ENCODE measurements at places on chromosomes 5 and 9.

GRCh38 chr5:124628721-124629596 is 117.5 kb downstream of the ZNF608 start:
- DNase-seq = no peak

DNA sequence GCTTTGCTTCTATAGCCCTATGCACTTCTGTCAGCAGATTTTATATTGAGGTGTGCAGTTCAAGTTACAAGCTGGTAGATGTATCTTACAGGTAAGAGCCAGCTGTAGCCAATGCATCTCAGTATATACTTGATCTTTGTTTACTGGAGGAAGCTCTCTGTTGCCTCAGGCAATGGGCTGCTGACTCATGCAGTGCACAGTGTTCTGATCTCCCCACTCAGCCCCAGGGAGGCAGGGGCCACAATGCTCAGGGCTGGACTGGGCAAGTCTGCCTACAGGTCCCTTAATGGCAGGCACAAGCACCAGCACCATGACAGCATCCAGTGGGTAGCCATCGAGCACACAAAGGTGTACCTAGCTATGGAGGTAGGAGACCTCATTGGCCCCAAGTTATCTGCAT is 178.8 kb upstream of the CDH10 start:
- no peak for DNase-seq

GRCh38 chr5:84861306-84861705 is 476.6 kb upstream of the EDIL3 start:
- no peak for DNase-seq

- peak; percentile 52 for DNase-seq
These were observed 60.2 kb downstream of the FBXO38 start for GRCh38 chr5:148443998-148444397.

DNA sequence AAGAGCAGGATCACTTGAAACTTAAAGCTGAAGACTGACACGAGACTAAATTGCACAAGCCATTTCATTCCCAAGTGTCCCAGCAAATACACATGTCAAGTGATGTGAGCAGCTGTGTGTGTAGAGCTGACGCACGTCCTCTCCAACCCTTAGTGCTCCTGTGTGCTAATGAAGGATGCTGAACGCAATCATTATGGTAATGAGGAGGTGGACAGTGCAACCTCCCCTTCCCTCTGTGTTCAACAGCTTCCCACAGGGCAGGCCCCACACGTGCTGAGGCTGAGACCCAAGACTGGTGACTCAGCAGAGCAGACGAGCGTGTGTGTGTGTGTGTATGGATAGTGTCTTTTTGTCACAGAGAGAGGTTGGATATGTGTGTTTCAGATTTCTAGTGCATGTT is 702.1 kb downstream of the SEMA5A start:
- DNase-seq = no peak

- peak; percentile 88 for DNase-seq
These were observed 60.2 kb upstream of the TBC1D2 start for GRCh38 chr9:98315551-98316060.

- no peak for DNase-seq
These were observed 93.4 kb downstream of the PLK2 start for GRCh38 chr5:58366461-58366860.

- DNase-seq = no peak
These were observed 51.2 kb upstream of the TCF7 start for GRCh38 chr5:134063188-134063820.

DNA sequence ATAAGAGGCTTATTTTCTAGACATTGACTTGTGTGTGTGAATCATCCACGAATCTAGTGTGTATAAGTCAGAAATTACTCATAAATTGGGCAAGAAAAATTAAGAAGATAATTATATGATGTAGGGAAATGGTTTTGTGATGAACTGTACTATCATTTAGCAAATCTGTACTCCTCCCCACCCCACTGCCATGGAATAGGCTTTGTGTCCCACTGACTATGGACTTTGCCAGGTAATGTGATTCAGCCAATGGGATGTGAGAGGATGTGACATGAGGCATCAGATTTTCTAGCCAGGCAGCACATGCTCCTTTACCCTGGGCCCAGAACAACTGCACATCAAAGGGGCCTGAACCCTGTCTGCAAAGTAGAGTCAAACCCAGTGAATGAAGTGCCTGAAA is 406.6 kb downstream of the CTNND2 start:
- no peak for DNase-seq

DNA sequence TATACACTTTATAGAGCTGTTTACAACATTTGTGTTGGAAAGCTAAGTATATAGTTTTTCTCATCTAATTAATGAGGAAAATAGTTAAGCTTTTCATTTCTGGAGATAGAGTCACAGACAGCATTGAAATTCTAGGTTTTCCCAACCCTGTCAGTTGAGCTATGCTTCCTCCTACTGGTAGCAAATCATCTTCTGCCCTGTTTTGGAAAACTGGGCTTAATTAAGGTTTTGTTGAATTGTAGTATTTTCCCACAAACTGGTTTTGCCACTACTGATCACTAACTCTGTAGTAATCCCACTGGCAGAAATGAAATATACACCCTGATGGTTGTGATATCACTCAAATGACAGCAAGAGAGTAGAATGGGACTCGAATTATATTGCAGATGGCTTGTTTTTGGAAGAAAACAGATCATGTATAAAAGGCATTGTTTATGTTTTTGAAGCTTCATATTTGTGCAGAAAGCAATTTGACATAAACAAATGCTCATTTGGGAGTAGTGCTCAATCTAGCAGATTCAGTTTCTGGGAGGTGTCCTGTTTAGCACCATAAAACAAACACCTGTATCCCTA is 46.6 kb downstream of the CD180 start:
- no peak for DNase-seq

GRCh38 chr9:108093773-108094675 is 604.5 kb upstream of the KLF4 start:
- DNase-seq = no peak

GRCh38 chr9:74333384-74334032 is 163.6 kb upstream of the RORB start:
- DNase-seq = no peak

DNA sequence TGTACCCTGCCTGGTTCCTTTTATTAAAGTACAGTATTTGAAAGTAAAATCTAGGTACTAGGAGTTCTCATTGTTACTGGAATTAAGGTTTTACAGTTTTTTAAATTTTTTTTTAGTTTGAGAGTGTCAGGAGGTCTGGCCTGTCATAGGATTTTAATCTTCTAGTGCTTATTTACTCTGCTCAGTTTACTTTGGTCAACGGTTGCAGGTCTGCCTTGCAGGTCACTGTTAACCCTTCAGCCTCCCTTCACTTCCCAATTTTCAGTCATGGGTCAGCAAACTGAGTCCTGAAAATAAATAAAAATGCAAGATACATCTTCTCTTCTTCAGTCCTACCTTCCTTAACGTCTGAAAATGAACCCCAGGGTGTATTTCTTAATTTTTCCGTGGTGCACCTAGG is 18.8 kb upstream of the PTBP3 start:
- DNase-seq = no peak

GRCh38 chr9:127629468-127630081 is 17.5 kb downstream of the STXBP1 start:
- DNase-seq = peak; percentile 7

DNA sequence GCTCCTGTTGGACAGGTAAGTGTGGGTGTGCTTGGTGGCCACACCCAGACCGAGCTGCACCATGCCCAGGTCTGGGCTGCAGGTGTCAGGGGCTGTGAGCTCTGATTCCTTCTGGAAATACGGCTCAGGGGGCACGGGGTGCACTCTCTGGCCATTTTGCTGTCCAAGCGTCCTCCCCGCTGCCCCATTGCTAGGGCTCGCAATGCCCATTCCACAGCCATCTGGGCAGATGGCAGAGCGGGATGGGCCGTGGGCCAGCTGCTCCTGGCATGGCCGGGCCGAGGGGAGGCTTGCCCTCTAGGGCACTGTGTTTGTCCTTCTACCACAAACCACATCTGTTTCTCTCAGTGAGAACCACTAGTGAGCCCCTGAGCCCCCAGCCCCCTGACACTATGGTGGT is 67.9 kb upstream of the RXRA start:
- no peak for DNase-seq

- DNase-seq = no peak
These were observed 49.9 kb downstream of the FGF18 start for GRCh38 chr5:171469326-171469725.

GRCh38 chr9:86663905-86664304 is 283.4 kb downstream of the GAS1 start:
- DNase-seq = no peak

DNA sequence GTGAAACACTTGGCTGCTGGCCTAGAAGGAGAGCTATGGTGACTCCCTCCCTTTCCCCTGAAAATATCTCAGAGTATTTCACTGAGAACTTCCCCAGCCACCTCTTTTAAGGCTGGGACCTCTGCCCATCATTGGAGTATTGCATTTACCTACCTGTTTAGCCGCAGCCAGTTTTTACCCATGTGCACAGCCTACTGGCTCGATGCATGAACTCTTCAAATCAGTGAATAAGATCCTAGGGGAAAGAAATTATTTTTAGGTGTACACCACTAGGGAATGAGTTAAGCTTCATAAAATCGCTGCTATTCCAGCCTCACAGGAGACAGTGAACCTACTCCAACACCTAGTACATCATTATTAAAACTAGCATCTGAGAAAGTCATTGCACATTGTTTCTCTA is 16.8 kb upstream of the FAM174A start:
- no peak for DNase-seq

- no peak for DNase-seq
These were observed 213.6 kb upstream of the ANKRD55 start for GRCh38 chr5:56446728-56447127.

DNA sequence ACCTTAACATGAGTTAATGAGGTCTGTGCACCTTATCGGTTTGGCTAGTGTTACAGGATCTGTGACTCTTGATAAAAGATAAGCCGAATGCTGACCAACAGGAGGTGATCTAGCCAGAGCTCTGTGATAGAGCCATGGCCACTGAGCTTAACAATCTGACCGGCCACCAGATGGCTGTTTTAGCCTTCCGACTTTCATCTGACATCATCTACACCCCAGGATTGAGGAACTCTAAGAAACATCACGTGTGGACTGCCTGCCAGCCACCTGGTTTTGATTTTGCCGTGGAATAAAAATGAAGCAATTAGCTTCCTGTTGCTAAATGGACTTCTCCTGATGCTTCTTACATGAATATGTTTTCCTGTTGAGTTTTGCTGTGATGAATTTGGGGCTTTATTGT is 281.3 kb downstream of the CEMIP2 start:
- DNase-seq = no peak

DNA sequence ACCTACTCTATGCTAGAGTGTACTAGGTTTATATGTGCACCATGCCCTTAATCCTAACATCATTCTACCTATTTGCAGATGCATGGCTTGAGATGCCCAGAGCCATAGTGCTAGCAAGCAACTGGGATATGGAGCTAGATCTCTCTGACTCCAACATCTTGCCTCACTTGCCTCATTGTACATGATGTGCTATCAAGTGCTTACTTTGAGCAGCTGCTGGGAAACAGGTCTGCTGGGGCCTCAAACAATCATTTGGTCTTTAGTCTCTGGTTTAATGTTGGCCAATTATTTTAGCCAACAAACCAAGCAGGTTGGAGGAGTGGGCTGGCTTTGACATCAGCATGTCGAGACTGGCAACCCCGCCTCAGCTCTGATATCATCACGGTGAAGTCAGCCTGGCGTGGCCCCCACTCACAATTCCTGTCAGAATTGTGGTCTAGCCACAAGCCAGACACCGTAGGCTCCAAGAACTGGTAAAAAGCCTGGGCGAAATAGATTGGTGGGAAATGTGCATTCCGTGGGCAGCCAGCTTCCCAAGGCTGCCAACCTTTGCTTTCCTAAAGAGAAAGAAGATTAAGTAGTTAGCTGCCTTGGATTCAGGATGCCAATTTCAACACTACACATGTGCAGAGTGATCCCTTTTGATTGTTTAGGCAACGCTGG is 21.1 kb upstream of the GAS1 start:
- DNase-seq = no peak

DNA sequence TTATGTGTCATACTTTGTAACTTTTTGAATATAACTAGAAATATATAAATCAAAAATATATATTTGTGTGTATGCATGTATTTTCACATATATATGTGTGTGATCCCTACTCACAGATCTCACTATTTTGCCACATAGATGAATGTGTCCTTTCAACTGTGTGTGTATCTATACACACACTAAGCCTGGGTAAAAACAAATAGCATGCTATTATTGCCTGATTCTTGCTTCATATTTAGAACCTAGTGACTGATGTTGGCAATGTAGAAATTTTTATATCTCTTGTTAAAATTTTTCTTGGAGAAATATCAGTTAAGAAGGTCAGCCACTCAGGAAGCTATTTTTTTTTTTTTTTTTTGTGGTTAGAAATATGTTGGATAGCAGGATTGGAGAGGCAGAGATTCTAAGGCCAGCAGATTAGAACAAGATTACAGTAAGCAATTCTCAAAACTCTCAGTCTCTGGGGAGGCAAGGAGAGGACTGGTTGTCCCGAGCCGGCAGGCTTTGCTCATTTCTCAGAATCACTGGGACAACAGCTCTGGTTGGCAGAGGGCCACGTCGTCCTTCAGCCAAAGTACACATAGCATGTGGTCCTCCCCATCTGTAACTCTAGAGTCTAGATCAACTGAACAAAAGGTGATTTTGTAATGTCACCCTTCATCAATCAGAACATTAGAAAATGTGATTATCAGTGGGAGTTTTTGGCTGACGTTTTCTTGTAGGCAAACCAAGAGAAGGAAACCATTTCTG is 19.7 kb downstream of the C6 start:
- DNase-seq = no peak

- no peak for DNase-seq
These were observed 427.6 kb downstream of the GADD45G start for GRCh38 chr9:90032296-90033027.

DNA sequence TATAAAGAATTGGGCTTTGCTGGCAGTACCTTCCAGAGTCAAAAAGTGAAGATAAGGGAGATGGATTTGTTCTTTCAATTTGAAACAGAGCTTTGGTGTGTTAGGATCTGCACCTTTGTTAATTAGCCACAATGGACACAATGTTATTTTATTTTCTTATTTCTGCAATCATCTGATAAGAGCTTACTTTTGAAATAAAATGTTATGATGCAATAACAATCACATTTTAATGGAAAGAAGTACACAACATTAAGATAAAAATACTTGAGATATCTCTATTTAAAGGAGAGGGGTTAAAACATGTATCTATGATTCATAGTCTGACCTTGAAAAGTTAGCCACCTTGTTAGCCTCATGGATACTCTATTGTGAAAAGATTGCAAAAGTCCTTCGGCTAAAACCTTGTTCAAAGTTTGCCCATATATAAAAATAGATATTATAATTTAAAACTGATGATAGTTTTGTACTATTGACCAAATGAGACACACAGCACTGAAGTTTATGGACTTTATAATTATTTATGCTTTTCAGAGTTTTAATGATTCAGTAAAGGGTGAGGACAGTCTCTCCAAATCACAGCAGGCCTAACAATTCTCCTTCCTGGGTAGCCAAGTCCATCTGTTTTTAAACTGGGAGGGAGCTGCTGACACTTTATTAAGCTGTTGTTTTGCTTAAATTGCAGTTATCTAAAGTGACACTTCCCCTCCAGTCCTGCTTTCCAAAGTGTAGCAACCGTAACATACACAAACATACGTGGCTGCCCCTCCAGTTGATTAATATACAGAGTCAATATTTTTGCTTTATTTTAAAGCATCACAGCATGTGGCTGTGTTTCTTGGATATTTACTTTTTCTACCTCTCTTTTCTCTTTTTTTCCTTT is 47.6 kb upstream of the DAP start:
- DNase-seq = no peak

- DNase-seq = no peak
These were observed 320.8 kb downstream of the CCDC171 start for GRCh38 chr9:15873573-15874177.

GRCh38 chr9:127974001-127974768 is 6.6 kb downstream of the EEIG1 start:
- no peak for DNase-seq

- no peak for DNase-seq
These were observed 72.9 kb upstream of the SLC44A1 start for GRCh38 chr9:105171589-105171988.

Data from activated CD4-positive, alpha-beta T cell treated with anti-CD3 and anti-CD28 coated beads for 48 hours (primary cell).